Upper lobe of left lung (tissue), 6 donors: ENCODE measurements at places on chromosomes 7 and 10. TPM values are rescaled to one million over a fixed set of nuclear protein-coding genes. Genes with fewer than 3 reads are reported as not detected.

Gene NUTM2A
- total RNA-seq: 5.2 TPM

Gene TECTB
- not detected for total RNA-seq

Gene WIPF3
- 1.0 TPM for total RNA-seq

Gene CALHM1
- not detected for total RNA-seq

Gene CROT
- 5.6 TPM for total RNA-seq

Gene AQP1
- 113 TPM for total RNA-seq

Gene CHST12
- 13.8 TPM for total RNA-seq

Gene ATOH7
- not detected for total RNA-seq

Gene PRDX3
- 86.8 TPM for total RNA-seq

Gene GRM8
- not detected for total RNA-seq

Gene MRPL43
- total RNA-seq: 68.3 TPM

Gene ERV3-1
- 36.4 TPM for total RNA-seq

Gene IDI2
- not detected for total RNA-seq

Gene C10orf53
- total RNA-seq: not detected

Gene CHST15
- 27.4 TPM for total RNA-seq

Gene EPHA1
- total RNA-seq: 15.6 TPM

Gene OR6V1
- not detected for total RNA-seq

Gene SPDYE16
- 0.29 TPM for total RNA-seq

Gene BHLHA15
- 3.5 TPM for total RNA-seq

Gene PLPP4
- total RNA-seq: not detected

Gene PPP1R3A
- total RNA-seq: not detected

Gene PPP1R17
- total RNA-seq: not detected

Gene SUPV3L1
- 21.1 TPM for total RNA-seq

Gene LRRC17
- total RNA-seq: 0.46 TPM

Gene EBF3
- not detected for total RNA-seq

Gene OR9A2
- not detected for total RNA-seq

Gene C10orf62
- not detected for total RNA-seq

Gene FZD8
- 26.3 TPM for total RNA-seq

Gene STEAP2
- 14.4 TPM for total RNA-seq

Gene HOXA9
- total RNA-seq: 0.49 TPM

Gene FGFR2
- 60.2 TPM for total RNA-seq

Gene PLAU
- 35.2 TPM for total RNA-seq

Gene RASSF4
- 51.8 TPM for total RNA-seq

Gene TSPAN33
- total RNA-seq: 8.3 TPM

Gene SHOC2
- total RNA-seq: 49.4 TPM

Gene ATP6V1F
- 99.8 TPM for total RNA-seq

Gene KIFBP
- total RNA-seq: 22.3 TPM

Gene NRCAM
- total RNA-seq: 2.9 TPM

Gene HMX3
- total RNA-seq: not detected

Gene GOLGA7B
- 1.1 TPM for total RNA-seq

Gene FAM131B
- total RNA-seq: 5.7 TPM

Gene NUTM2B
- total RNA-seq: 2.0 TPM

Gene EN2
- total RNA-seq: not detected

Gene BUB3
- 64.2 TPM for total RNA-seq

Gene GLI3
- 10.8 TPM for total RNA-seq

Gene EBLN1
- total RNA-seq: not detected

Gene NRG3
- total RNA-seq: 0.44 TPM

Gene TCAF2
- total RNA-seq: 7.9 TPM

Gene IGF2BP3
- total RNA-seq: 0.91 TPM

Gene LRIT1
- total RNA-seq: not detected

Gene GIMAP7
- total RNA-seq: 35.1 TPM

Gene TMEM72
- total RNA-seq: not detected

Gene ZPBP
- not detected for total RNA-seq

Gene ASNS
- total RNA-seq: 39.8 TPM

Gene CHRM2
- total RNA-seq: 4.2 TPM

Gene HABP2
- not detected for total RNA-seq

Gene STK31
- 2.4 TPM for total RNA-seq

Gene RET
- total RNA-seq: 0.34 TPM
